ENCODE measurements at places on chromosomes 7 and 10.

DNA sequence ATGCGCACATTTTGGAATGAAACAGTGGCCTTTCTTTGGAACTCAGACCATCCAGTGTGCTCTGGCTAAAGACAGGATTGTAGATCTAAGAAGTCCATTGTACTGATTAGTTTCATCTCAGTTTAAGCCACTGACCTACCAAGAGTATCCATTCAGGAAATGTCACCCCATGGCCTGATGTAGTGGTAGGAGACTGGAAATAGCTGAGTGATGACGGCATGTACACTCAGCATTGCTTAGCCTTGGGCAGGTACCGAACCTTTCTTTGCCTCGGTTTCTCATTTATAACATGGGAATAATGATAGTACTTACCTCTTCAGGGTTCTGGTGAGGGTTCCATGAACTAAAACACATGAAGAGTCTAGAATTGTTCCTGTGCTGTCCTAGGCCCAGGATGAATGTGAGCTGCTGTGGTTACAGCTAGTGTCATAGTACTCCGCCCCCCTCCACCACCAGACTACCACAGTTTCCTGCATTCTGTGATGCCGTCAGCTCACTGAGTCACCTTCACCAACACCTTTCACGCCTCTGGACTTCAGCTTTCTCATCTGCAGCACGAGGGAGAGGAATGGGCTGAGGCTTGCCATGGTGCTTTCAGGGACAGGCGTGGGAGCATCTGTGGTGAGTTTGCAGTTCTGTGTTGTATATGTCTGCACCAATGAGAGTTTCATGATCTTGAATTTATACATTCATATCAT lies 484.0 kb upstream of the GALNT17 start:
- DNase-seq, result no peak

DNA sequence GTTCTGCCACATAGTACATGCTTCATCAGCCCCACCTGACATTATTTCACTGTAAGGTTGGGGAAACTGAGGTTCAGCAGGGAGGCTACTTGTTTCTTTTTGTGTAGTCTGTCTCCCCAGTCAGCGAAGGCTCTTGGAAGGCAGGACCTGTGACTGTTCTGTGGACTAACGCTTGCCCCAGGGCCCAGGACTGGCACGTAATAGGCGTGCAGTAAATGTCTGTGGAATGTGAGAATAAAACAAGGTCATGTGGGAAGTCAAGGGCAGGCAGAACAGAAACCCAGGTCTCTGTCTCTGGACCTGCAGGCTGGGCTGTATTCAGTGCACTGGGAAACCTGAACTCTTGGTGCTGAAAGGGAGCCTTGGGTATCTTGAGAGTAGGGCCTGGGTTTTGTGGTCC lies 168.7 kb downstream of the RPS24 start:
- DNase-seq, result no peak

GRCh38 chr10:52443419-52444388 lies 129.6 kb downstream of the DKK1 start:
- DNase-seq, result no peak

DNA sequence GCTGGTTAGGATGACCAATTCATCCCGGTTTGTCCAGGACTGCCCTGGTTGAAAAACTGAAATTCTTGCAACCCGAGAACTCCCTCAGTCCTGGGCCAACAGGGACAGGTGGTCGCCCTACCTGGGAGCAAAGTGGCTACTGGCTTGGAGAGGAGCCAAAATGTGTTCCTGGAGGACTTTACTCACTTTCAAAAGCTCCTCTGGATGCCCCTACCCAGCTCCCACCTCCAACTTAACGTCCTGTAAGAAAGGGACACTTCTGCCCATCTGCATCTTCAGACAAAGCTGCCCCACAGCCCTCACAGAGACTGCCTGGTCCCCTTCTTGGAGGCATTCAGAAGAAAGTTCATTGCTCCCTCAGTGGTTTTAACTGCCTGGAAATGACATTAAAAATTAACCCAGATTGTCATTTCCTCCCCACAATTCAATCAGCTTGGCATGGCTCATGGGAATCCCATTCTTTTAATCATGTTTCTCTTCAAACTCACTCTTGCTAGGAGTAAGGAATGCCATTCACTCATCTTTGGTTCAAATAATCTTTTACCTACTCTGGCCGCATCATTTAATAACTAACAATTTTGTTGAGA lies 24.0 kb upstream of the HSPA12A start:
- DNase-seq, result no peak

GRCh38 chr7:32892521-32893206 lies 1.1 kb upstream of the KBTBD2 start:
- DNase-seq, result no peak

Measured in H7 (cell line).